Heart right ventricle (tissue), 16 donors: ENCODE measurements at places on chromosomes 5 and 9. TPM values are rescaled to one million over a fixed set of nuclear protein-coding genes. Genes with fewer than 3 reads are reported as not detected.
A peak's percentile ranks its signal among the peaks of the same experiment; 100 is the strongest.

DNA sequence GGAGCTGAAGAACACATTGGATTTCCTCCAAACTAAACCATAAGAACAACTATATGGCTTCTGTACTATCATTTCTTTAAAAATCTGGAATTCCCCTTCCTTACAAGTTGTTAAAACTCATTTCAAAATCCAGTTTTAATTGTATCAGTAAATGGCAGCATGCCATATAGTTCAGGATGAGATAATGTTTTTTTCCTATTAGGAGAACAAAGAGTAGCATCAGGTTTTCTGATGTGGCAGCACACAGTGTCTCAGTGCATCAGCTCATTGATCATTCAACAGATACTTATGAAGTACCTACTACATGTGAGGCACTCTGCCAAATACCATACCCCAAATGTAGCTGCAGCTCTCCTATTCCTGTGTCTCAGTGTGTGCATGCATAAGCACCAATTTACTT, 161.1 kb downstream of the EPB41L4A start:
- DNase-seq, result no peak

- DNase-seq, result peak; percentile 40
These were observed 2.5 kb downstream of the FST start for GRCh38 chr5:53482717-53483638.

Gene PHYHD1
- 26.3 TPM for polyA plus RNA-seq

DNA sequence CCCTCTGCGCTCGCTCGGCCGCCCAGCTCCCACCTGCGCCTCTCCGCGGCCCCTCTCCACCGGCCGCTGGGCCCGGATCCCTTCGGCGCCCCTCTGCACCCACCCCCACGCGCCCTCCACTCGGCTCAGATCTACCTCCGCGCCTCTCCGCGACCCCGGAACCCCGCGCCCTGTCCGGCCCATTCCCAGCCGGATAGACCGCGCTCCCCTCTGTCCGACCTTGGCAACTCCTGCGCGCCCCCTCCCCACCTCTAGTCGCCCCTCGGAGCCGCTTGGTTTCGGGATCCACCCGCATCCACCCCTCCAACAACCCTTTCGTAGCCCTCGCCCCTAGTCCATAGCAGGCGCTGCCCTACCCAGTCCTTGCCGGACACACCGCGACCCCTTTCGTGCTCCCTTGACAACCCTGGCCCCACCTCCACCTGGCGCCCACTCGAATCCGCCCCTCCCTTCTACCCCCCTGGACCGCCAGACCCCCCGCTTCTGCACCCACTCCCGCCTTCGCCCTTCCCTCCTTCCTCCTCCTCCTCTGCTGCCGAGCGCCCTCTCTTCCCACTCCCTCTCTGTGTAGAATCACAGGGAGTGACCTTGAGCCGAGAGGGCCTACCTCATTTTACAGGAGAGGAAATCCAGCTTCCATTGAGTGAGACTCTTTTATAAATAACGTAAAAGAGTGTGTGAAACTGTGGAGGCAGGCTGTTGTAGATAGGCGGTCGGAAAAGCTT, 525 bp upstream of the AK3 start:
- DNase-seq, result peak; percentile 41

Gene GABBR2
- under 0.01 TPM for polyA plus RNA-seq

- peak; percentile 84 for DNase-seq
These were observed at the start of gene C9orf72 for GRCh38 chr9:27572918-27573633. Gene C9orf72 (minus strand): TSS chr9:27573481. CDS start chr9:27567120, 6,361 bp downstream.

GRCh38 chr5:16412556-16412955, 53.0 kb downstream of the ZNF622 start:
- DNase-seq, result no peak

Gene KCNN2
- 9.6 TPM for polyA plus RNA-seq

Gene CDH6
- 1.1 TPM for polyA plus RNA-seq

GRCh38 chr5:173234129-173234790, 746 bp downstream of the NKX2-5 start:
- peak; percentile 25 for DNase-seq

- no peak for DNase-seq
These were observed 165.1 kb downstream of the PLK2 start for GRCh38 chr5:58294598-58295305.

GRCh38 chr5:172379481-172379880, 74.8 kb downstream of the SH3PXD2B start:
- no peak for DNase-seq

GRCh38 chr5:4295663-4296339, 700.2 kb downstream of the IRX1 start:
- no peak for DNase-seq

DNA sequence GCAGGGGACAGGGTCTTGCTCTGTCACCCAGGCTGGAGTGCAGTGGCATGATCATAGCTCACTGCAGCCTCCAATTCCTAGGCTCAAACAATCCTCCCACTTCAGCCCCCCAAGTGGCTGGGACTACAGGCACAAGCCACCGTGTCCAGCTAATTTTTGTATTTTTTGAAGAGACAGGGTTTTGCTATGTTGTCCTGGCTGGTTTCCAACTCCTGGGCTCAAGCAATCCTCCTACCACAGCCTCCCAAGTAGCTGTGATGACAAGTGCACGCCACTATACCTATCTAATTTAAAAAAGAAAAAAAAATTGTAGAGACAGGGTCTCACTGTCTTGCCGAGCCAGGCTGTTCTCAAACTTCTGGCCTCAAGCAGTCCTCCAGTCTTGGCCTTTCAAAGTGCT, 31.6 kb upstream of the LECT2 start:
- no peak for DNase-seq

- no peak for DNase-seq
These were observed 10.5 kb downstream of the LURAP1L start for GRCh38 chr9:12785260-12785770.

Gene CCDC112
- 3.0 TPM for polyA plus RNA-seq

- DNase-seq, result no peak
These were observed 101.9 kb downstream of the MTRR start for GRCh38 chr5:7970816-7971215.

DNA sequence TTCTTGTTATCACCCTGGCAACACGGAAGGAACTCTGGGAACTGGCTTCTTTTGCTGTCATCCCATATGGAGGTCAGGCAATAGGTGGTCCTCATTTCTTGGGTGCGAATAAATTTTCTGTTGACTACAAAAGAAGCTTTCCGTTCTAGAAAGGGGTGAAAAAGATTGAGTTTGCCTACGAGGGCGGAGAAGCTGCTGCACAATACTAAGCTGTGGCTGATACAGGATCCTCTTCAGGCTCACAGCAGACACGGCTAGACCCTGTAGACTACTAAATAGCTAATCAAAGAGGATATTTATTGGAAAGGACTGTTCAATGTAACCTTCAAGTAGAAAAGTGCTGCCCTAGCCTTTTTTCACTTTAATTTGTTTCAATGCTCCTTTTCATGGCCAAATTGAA, 58.1 kb downstream of the TJP2 start:
- no peak for DNase-seq

DNA sequence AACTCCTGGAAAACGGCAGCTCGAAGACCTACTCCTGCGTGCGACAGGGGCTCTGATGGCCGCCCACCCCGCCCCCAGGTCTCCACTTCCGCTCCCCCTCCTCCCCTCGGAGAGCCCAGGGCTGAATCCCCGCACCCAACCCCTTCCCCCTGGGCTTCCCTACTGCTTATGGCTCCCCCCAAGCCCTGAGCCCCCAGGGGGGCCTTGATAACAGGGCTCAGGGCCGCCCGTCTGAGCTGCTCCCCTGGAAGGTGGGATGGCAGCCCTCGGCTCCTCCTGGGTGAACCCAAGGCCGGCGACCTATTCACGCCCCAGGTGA, 30.4 kb downstream of the GLT6D1 start:
- no peak for DNase-seq

DNA sequence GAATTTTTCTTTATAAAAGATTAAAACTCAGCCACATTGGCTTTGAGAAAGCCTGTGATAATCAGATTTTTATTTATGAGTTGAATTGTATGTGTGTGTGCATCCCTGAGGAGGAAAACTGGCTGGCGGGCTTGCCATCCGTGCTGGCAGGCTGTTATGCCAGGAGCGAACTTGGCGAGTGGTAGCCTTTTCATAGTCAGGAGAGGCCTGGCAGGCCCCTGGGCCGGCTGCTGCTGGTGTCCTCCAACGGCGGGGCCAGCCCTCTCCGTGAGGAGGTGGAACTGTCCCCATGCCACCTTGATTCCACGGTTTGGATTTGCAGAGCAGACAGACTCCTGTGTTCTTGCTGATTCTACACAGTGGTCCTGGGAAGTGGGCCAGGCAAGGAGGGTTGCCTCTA, 43.3 kb downstream of the ZNF618 start:
- no peak for DNase-seq

Gene ZNF300
- polyA plus RNA-seq, result 4.8 TPM

Gene FAM78A
- 7.0 TPM for polyA plus RNA-seq
